ENCODE measurements at places on chromosomes 6 and 20. TPM values are rescaled to one million over a fixed set of nuclear protein-coding genes. Genes with fewer than 3 reads are reported as not detected.

The KIAA1586 gene
- 4.0 TPM for total RNA-seq

- H3K36me3 ChIP-seq, result no peaks in the 10 kb centered on the region
- no peaks in the 10 kb centered on the region for H3K4me1 ChIP-seq
- no peak overlapping the region for H3K4me3 ChIP-seq
- no peak overlapping the region for H3K27ac ChIP-seq
- no peaks in the 10 kb centered on the region for H3K27me3 ChIP-seq
Observed at GRCh38 chr6:135129136-135129856, 51.8 kb upstream of the MYB start.

DNA sequence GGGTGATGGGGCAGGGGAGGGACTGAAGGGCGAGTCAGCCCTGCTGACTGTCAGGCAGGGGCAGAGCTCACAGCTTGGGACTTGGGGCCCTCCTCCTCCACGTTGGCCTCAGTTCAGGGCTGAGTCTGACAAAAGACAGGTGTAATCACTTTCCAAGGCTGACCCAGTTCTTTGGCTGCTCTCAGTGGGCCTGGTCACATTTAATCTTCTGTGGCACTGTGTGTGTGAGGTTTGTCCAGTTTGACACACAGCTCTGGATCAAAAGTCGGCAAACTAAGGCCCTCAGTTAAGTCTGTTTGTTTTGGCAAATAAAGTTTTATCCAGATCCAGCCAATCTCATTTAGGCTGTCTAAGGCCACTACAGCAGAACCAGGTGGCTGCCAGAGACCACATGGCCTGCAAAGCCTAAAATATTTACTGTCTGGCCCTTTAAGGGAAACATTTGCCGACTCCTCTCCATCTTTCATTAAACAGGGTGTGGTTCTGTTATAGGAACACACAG lies 5.1 kb upstream of the MAP1LC3A start:
- H3K4me3 ChIP-seq, result no peak overlapping the region
- DNase-seq, result no peak
- no peaks in the 10 kb centered on the region for H3K36me3 ChIP-seq
- peak overlapping the region; percentile 54 for H3K27ac ChIP-seq

The SPAG4 gene
- 1.1 TPM for total RNA-seq

GRCh38 chr6:152151920-152152319 lies 344.4 kb downstream of the ESR1 start:
- H3K27me3 ChIP-seq, result no peaks in the 10 kb centered on the region
- H3K4me3 ChIP-seq, result no peak overlapping the region
- peaks cover 98% of the 10 kb centered on the region for H3K36me3 ChIP-seq

DNA sequence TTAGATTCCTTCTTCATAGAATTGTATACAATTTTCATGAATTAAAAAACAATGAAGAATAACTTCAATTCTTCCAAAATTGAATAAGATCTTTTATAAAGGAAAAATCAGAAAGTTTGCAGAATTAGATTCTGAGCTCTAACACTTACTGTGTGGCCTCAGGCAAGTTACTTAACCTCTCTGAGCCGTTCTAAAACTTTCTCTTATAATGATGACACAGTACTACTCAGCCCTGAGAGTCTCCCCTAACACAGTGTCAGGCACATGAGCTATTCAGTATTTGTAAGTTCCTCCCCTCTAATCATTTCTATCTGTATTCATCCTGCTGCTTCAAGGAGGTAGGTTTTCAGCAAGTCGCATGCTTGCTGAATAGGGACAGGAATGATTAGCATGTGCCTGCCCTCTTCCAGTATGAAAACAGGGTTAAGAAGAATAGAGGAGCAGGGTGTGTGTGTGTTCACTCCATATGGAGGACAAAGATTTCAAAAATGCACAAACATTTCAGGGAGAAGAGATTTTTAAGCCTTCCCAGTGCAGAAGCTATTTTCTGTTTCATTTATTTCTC lies 11.4 kb downstream of the ID4 start:
- no peaks in the 10 kb centered on the region for H3K27me3 ChIP-seq
- no peak overlapping the region for H3K27ac ChIP-seq
- H3K36me3 ChIP-seq, result no peaks in the 10 kb centered on the region
- no peak for DNase-seq
- no peaks in the 10 kb centered on the region for H3K4me1 ChIP-seq
- no peak overlapping the region for H3K4me3 ChIP-seq

- H3K4me3 ChIP-seq, result no peak overlapping the region
- no peaks in the 10 kb centered on the region for H3K36me3 ChIP-seq
- no peaks in the 10 kb centered on the region for H3K27me3 ChIP-seq
- H3K27ac ChIP-seq, result no peak overlapping the region
- DNase-seq, result no peak
Observed at GRCh38 chr6:111992851-111993250, 61.1 kb upstream of the CCN6 start.

The CYP24A1 gene
- total RNA-seq, result not detected

- H3K4me3 ChIP-seq, result no peak overlapping the region
- peaks cover 38% of the 10 kb centered on the region for H3K4me1 ChIP-seq
- no peaks in the 10 kb centered on the region for H3K27me3 ChIP-seq
Observed at GRCh38 chr6:15621203-15622044, 41.4 kb downstream of the DTNBP1 start.

DNA sequence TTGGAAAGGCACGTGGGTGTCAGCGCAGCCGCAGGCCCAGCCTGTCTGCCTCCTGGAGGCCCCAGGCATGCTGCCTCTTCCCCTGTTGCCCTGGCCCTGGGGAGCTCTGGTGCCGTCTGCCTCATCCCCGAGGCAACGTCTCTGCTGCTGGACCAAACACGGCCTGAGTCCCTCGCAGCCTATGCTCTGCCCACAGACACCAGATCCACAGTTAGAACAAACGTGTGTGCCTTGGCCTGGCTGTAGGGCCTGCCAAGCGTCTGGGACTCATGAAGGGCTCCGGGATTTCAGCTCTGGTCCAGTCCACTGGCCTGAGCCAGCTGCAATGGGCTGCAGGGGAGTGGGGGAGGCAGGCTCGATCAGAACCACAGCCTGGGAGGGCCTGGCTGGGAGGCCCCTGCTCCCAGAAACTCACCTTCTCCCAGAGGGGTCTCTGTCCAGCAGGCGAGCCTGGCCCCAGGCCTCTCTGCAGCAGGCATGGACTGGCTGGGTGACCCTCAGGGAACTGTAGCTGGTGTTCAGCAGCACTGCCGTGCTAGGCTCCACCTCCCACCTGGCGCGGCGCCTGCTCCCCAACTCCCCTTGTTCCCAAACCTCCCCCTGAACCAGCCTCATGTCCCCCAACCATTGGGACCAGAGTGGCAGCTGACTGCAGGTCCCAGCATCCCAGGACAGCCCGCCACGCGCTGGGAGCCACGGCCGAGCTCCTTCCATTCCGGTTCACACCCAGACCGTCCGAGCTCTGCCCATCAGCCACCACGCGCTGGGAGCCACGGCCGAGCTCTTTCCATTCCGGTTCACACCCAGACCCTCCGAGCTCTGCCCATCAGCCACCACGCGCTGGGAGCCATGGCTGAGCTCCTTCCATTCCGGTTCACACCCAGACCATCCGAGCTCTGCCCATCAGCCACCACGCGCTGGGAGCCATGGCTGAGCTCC lies 197.0 kb downstream of the DLL1 start:
- no peak overlapping the region for H3K4me3 ChIP-seq
- no peak overlapping the region for H3K27ac ChIP-seq
- no peaks in the 10 kb centered on the region for H3K36me3 ChIP-seq
- H3K27me3 ChIP-seq, result no peaks in the 10 kb centered on the region
- DNase-seq, result peak; percentile 48

The DBNDD2 gene
- total RNA-seq, result 177 TPM

GRCh38 chr20:13676682-13677081 lies 38.0 kb upstream of the TASP1 start:
- H3K27me3 ChIP-seq, result no peaks in the 10 kb centered on the region
- no peak for DNase-seq
- H3K4me3 ChIP-seq, result no peak overlapping the region
- no peaks in the 10 kb centered on the region for H3K36me3 ChIP-seq

The ANGPT4 gene
- total RNA-seq, result 0.06 TPM

GRCh38 chr6:6741264-6741663 lies 152.7 kb downstream of the LY86 start:
- H3K4me1 ChIP-seq, result peaks cover 35% of the 10 kb centered on the region
- no peaks in the 10 kb centered on the region for H3K27me3 ChIP-seq
- no peaks in the 10 kb centered on the region for H3K36me3 ChIP-seq
- peak overlapping the region; percentile 71 for H3K27ac ChIP-seq
- H3K4me3 ChIP-seq, result no peak overlapping the region
- no peak for DNase-seq

The ENPP1 gene
- total RNA-seq, result 1.7 TPM

The TNF gene
- not detected for total RNA-seq

- H3K27me3 ChIP-seq, result no peaks in the 10 kb centered on the region
- H3K36me3 ChIP-seq, result no peaks in the 10 kb centered on the region
- H3K4me1 ChIP-seq, result no peaks in the 10 kb centered on the region
- no peak overlapping the region for H3K27ac ChIP-seq
Observed at GRCh38 chr6:81985191-81985590, 232.7 kb upstream of the TENT5A start.

DNA sequence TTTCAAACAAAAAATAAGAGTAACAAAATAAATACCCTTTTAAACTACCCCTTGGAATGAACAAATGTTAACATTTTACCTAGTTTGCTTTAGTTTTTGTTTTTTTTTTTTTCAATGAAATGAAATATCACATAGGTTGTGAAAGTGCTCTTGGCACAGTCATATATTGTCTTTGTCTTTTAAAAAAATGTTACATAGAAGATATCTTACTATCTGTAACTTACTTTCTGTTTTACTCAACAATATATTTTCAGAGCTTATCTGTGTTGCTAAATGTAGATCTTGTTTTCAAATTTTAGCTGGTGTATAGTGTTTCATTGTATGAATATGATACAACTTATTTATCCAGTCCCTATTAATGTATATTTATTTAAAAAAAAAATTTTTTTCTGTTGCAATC lies 8.6 kb downstream of the CEP57L1 start:
- H3K4me1 ChIP-seq, result peaks cover 7% of the 10 kb centered on the region
- no peak overlapping the region for H3K27ac ChIP-seq
- H3K36me3 ChIP-seq, result no peaks in the 10 kb centered on the region
- no peak for DNase-seq
- no peaks in the 10 kb centered on the region for H3K27me3 ChIP-seq
- H3K4me3 ChIP-seq, result no peak overlapping the region

DNA sequence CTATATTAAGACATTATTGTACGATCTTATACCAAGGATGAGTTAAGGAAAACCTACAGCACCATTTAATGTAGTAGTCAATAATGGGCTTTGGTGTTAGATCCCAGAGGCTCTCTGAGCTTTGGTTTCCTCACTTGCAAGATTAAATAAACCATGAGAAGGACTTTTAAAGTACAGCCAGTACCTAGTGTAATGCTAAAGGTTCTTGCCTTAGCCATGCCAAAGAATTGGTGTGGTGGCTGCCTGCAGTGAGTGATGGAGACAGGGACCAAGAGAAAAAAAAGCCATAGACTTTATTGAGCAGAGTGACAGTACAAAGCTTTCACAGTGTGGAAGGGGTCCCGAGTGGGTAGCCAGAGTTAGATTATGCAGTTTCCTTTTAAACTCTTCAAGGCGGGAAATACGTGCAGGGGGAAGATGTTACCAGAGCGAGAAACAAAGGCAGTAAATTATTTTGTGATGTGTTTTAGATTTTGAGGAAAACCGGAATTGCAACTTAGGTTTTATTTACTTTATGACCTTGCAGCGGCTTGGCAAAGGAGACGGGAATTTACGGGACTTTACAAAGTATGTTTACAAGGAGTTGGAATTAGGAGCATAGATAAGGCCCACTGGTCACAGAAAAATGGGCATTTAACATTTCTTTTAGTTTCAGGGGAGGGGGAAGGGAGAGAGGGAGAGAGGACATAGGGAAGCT lies 100.4 kb downstream of the MYO6 start:
- no peak overlapping the region for H3K4me3 ChIP-seq
- DNase-seq, result no peak
- no peaks in the 10 kb centered on the region for H3K4me1 ChIP-seq
- no peak overlapping the region for H3K27ac ChIP-seq
- no peaks in the 10 kb centered on the region for H3K27me3 ChIP-seq
